ENCODE measurements at places on chromosomes 7 and 10.

DNA sequence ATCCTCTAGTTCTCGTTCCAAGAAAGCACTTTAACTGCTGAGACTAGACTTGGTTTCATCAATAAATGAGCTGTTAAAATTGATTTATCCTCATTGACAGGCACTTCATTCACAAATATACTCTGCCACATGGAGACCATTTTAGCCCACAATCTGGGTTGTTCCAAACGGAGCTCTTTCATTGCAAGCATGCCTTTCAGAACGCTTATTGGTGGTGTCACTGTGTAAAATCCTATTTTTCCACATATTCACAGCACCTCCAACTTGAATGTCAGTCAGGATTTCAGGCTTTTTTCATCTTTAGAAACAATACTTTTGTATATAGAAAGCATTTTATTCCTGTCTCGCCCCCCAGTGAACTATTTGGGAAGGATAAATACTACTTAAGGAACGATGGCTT, 424.7 kb upstream of the NRP1 start:
- no peak for DNase-seq

GRCh38 chr7:128703609-128704241, 31.6 kb downstream of the GARIN1A start:
- DNase-seq: no peak

GRCh38 chr10:18713077-18713476, 53.8 kb downstream of the ARL5B start:
- DNase-seq: peak; percentile 92

GRCh38 chr7:34675749-34676374, 17.8 kb downstream of the NPSR1 start:
- DNase-seq: peak; percentile 42

- DNase-seq: peak; percentile 22
Measured at GRCh38 chr7:12889391-12889790, 202.0 kb downstream of the ARL4A start.

DNA sequence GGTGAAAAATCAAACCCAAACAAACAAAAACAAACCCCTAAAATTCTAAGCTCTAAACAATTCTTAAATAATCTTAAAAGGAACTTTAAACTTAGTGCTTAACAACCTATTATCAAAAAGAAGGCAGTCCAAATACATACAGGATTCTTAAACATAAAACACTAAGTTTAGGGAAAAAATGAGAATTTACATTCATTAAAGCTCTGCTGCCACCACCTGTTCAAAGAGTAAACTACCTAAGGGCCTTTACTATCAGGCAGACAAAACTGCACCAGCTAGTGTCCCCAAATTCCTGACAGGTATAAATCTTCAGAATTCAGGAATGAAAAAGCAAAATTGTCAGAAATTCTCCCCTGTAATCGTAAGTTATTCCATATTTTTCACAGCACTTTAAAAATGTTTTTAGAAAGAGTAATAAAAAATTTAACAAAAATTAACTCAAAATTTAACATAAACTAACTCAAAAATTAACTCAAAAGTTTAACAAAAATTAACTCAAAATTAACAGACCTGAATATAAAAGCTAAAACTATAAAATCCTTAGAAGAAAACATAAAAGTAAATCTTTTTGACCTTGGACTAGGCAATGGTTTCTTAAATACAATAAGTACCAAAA, 55.1 kb downstream of the PDZD8 start:
- DNase-seq: peak; percentile 51

GRCh38 chr10:88826388-88826787, 23.9 kb downstream of the LIPM start:
- DNase-seq: no peak

GRCh38 chr7:79157281-79157680, 296.2 kb downstream of the MAGI2 start:
- DNase-seq: no peak

- DNase-seq: peak; percentile 97
Measured at GRCh38 chr10:89373916-89374711, 3.7 kb upstream of the IFIT1B start.

- DNase-seq: peak; percentile 62
Measured at GRCh38 chr10:21184216-21184615, 287.1 kb upstream of the NEBL start.

DNA sequence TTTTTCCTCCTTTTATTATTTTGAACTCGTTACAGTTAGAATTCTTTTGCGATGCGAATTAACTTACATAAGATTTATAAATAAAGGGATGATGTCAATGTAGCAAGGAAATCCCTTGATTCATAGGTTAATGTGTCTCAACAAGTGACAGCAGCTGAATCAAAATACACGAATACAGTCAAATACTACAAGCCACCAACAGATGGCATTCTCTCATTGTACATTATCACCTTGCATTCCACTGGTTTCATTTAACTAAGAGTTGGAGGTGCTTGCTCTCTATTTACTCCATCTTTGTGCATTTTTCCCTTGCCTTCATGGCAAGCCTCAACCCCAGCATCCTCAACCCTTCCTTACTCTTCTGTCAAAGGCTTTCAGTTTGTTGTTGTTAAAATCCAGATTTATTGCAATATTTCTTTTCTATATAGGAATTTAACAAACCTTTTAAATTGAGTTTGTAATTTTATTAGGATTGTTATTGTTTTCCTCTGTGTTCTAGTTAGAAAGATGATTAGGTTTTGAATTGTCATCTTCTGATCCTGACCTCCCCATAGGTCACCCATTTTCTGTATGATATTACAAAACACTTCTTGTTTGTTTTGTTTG, 78.3 kb downstream of the SLC25A40 start:
- peak; percentile 67 for DNase-seq

DNA sequence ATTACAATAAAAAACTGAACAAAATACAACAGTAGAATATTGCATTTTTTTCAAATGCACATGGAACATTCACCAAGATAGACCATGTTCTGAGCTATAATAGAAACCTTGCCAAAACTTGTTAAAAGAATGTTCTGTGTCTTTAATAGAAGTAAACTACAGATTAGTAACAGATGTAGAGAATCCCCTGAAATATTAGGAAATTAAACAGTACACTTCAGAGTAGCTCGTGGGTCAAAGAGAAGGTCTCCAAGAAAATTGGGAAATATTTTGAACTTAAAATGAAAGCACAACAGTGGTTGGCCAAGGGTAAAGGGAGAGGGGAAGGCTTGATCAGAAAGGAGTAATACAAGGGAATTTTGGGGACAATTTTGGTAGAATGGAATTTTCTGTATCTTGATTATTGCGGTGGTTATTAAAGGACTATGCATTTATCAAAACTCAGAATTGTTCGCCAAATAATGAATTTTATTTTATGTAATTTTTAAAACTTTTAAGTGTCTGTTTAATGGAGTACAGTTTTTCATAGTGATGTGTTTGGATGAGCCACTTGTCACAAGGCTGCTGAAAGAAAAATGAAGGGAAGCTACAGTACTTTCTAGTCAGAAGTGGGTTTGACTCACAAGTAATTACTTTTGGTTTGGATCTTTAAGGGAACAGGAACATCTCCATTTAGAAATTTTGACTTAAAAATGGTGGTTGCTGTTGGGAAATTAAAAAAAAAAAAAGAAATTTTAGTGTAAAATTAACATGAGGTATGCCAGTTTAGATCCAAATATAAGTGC, 10.2 kb downstream of the PLEKHA8 start:
- no peak for DNase-seq

DNA sequence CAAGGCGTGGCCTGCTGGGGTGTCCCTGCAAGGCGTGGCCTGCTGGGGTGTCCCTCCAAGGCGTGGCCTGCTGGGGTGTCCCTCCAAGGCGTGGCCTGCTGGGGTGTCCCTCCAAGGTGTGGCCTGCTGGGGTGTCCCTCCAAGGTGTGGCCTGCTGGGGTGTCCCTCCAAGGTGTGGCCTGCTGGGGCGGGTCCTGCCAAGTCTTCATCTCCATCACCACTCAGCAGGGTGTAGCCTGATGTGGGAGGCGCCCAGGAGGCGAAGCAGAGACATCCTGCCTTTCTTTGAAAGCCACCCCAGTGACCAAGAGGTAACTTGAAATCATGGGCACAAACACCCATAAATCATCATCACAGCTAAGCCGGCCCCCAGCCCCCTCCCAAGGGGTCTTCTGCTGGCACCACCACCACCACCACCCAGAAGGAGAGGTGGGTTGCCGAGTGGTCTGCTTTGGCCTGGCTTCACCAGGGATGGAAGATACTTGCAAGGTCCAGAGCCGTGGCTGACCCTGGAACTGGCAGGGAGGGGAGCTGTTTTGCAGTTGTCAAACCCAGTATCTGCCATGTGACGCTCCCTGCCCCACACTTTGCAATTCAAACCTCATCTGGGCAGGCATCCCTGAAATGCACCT, 190.6 kb downstream of the EBF3 start:
- DNase-seq: no peak

- DNase-seq: no peak
Measured at GRCh38 chr7:67777119-67777518, 780.5 kb downstream of the TYW1 start.

DNA sequence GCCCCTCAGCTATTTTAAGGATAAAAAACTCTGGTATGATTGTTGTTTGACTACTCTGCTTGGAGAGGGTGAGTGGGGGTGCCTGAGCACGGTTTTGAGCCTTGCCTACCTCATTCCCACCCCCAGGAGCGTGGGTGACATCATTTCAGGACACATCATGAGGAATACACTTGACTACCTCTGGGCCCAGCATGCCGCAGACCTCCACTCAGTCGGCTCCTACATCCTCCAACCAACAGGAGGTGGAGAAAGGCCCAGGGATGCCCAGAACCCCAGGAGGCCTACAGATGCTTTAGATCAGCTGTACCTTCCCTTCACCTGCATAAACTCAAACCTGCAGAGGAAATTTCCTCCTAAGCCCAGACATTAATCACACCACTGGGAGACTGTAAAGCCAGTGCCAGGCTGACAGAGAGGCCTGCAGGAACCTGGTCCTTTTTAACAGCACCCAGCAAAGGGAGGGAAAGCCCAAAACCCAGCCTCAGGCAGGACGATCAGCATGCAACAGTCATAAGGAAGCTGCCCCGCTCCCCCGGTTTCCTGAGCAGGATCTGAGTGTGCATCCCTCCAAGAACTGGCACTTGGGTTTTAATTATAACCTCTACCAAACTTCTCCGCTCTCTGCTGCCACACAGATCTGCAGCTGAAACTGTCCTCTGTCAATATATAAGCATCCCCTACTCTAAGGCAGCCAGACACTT, 61.7 kb upstream of the ZNRF2 start:
- no peak for DNase-seq

DNA sequence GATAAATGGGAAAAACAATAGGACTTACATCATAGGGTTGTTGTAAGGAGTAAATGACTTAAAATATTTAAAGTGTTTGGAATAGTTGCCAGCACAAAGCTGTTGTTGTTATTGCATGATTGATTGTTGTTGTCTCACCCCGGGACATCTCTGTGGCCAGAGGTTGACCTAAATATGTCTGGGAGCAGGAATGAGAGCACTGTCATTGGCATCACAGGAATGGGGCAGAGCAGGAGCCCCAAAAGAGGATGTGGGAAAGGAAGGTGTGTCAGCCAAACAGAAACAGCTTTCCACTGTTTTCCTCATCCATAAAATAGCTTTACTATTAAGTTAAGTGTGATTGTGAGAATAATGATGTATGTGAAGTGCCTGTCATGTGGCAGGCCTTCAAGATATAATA, 121.6 kb downstream of the TMEM168 start:
- DNase-seq: no peak

- no peak for DNase-seq
Measured at GRCh38 chr7:43405948-43406347, 177.0 kb upstream of the STK17A start.

- no peak for DNase-seq
Measured at GRCh38 chr10:70682920-70683600, 10.8 kb downstream of the ADAMTS14 start.

GRCh38 chr7:143003393-143004051, 23.4 kb downstream of the OR9A2 start:
- peak; percentile 58 for DNase-seq

GRCh38 chr10:95403700-95404461, 113.1 kb upstream of the PDLIM1 start:
- no peak for DNase-seq

DNA sequence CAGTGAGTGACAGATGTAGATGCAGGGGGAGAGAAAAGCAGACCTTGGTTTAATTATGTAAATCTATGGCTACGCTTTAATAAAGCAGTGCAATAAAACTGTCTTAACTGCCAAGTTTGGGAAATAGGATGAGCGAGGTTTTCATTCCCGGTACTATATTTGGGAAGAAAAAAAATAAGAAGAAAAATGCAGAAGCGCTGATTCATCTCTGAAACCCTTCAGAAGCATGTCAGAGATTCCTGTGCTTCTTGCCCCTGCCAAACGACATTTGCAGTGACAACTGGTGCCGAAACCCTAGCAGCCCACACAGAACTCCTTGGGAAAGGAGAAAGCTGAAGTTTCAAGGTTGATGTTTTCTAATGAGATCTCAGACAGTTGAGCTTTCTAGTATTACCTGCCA, 380.7 kb downstream of the REEP3 start:
- DNase-seq: peak; percentile 48

DNA sequence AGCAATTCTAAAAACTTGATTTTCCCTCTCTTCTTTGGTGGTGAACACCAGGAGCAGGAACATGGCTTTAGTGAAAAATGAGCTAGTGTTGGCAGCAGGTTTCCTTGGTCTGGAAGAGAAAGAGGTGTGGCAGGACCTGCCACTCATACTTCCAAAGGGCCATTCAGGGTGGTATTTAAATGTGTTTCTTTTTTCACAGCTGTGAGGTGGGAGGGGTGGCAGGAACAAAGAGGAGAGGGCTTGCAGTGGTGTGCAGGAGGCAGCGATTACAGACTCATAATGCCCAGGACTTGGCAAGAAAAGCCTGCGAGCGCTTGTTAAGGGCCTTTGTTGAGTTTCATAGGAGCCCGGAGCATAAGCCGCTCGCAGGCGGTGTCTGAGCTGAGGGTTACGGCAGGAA, 36.8 kb downstream of the WIPF3 start:
- peak; percentile 33 for DNase-seq

DNA sequence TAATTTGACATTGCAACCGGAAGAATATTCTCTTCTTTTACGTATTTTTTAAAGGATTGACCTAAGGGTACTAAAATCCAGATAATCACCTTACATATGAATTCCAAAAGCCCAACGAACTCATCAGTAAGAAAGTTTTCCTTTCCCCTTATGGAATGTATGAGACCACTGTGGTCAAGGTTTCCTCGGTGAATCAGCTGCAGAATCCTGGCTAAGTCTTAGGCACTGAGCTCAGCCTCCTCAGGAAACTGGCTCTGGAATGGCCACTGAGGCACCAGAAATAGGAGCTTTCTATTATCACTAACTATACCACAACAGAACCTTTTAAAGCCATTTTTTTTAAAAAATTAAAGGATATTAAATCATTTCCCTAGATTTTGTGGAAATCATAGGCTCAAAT, 21.0 kb downstream of the SVIL start:
- peak; percentile 67 for DNase-seq

GRCh38 chr7:16396766-16397500, 24.4 kb downstream of the CRPPA start:
- DNase-seq: no peak

DNA sequence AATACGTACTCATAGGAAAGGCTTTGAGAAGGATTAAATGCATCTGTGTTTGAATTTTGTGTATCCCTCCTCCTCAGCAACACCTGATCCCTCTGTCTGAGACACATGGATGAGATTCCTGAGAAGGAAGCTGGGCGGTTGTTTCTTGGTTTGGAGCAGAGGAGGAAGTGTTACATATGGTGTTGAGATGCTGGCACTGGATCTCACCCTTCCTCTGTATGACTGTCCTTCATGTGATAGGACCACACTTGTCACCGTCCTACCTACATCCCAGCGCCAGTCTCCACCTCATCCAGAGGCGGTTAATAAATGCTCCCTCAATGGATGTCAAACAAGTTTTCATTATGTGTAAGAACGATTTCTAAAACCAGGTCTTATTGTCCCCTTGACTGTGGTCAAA, 49.4 kb upstream of the KLF6 start:
- no peak for DNase-seq

Measured in astrocyte of the hippocampus (primary cell).